ENCODE measurements at places on chromosomes 4 and X.

DNA sequence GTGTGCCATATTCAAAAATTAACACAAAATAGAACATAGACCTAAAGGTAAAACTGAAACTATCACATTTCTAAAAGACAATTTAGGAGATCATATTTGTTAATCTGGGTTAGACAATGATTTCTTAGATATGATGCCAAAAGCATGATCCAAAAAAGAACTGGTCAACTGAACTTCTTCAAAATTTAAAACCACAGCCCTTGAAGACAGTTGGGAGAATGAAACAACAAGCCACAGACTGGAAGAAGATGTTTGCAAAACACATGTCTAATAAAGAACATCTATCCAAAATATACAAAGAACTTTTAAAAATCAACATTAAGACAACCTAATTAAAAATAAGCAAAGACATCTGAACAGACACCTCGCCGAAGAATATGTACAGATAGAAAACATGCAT is 19.5 kb downstream of the COMMD8 start:
- no peak for DNase-seq

DNA sequence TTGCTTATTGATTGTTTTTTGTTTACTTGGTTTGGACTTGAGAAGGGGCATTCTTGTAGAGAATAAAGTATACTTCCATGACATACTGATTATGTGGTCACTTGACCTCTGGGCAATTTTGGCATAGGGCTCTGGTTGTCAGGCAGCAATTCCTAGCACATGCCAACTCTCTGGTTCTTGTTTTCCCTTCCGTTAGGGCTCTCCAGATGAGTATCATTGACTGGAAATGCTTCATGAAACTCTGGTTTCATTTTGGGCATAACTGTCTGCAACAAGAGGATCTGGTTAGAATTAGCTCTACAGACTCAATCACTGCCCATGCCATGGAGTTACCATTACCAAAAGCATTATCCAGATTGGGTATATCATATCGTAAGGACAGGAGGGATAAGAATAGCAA is 1057.9 kb downstream of the FAT4 start:
- DNase-seq, result no peak

GRCh38 chr4:141759796-141760425 is 123.5 kb downstream of the IL15 start:
- no peak for DNase-seq

- no peak for DNase-seq
Observed at GRCh38 chr4:2861631-2862436, 18.2 kb downstream of the ADD1 start.

- no peak for DNase-seq
Observed at GRCh38 chrX:333611-334311, 15.2 kb upstream of the GTPBP6 start.

- DNase-seq, result no peak
Observed at GRCh38 chrX:14235004-14235403, 205.3 kb upstream of the GEMIN8 start.
